CD4-positive, CD25-positive, alpha-beta regulatory T cell (primary cell): ENCODE measurements at places on chromosomes 4 and X. TPM values are rescaled to one million over a fixed set of nuclear protein-coding genes. Genes with fewer than 3 reads are reported as not detected.

DNA sequence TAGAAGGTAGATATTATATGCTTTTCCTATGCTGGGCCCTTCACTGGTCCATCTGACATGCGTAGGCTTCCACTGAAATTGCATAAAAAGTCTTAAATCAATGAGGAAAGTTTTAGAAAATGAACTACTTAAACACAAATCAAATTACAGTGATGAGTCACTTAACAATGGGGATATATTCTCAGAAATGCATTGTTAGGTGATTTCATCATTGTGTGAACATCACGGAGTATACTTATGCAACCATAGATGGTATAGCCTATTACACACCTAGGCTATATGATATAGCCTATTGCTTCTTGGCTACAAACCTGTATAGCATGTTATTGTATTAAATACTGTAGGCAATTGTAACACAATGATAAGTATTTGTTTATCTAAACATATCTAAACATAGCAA, 10.3 kb downstream of the STAP1 start:
- no peak overlapping the region for H3K27ac ChIP-seq
- peaks cover 3% of the 10 kb centered on the region for H3K27me3 ChIP-seq
- H3K36me3 ChIP-seq: no peaks in the 10 kb centered on the region
- DNase-seq: no peak
- no peak overlapping the region for H3K4me3 ChIP-seq

GRCh38 chrX:56600141-56600540, 36.7 kb downstream of the UBQLN2 start:
- H3K4me3 ChIP-seq: no peak overlapping the region
- H3K27ac ChIP-seq: no peak overlapping the region
- no peaks in the 10 kb centered on the region for H3K27me3 ChIP-seq
- peaks cover 9% of the 10 kb centered on the region for H3K36me3 ChIP-seq

DNA sequence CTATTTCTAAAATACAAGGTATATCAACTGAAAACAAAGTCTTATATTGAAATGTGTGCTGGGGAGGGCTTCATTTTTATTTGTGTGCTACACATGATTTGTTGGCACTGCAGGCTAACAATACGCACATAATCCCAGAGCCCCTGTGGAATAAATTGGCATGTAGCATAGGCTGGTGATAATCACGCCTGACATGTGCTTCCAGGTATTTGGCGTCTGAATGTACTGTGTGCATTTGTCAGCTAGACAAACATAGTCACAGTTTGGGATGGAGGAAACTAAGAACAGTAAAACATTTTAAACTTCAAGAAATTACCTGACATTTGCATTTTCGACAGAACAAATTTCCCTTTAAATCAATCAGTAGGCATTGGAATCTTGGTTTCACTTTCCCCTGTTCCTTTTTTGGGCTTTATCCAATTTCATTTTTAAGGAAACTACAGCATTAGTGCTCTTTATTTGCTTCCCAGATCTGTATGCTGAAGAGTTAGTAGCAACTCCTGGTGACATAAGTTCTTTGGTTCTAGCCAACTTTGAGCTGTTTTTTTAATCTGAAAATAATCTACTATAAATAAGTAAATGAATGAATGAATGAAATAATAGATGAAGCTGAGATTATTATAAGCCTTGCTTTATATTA, 472.3 kb downstream of the PDHA2 start:
- DNase-seq: no peak
- no peaks in the 10 kb centered on the region for H3K36me3 ChIP-seq
- H3K27me3 ChIP-seq: no peaks in the 10 kb centered on the region

DNA sequence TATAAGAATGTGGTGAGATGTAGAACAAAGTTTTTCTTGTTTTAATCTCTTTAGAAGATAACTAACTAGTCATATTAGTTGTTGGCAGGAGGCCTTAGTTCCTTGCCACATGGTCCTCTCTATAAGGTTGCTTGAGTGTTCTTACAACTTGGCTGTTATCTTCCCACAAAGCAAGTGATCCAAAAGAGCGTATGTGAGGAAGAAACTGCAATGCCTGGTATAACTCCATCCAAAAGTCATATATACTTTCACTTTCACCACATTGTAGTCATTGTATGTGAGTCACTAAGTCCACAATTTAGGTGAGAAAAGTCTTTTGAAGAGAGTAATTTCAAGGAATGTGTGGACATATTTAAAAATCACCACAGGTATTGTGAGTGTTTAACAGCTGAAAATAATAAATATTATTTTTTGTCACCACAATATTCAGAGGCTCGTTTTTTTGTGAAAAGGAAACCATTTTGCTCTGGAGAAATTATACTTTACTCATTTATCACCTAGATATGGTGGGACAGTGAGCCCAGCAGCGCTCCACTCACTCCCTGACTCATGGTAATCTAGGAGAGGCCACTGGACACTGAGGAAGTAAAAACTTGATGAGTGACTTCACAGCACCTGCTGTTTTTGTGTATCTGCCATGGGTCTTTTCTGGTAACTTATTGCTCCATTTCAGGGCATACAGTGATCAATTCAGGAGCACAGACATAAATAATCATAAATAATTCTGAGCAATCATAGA, 369.4 kb upstream of the NDST3 start:
- H3K4me1 ChIP-seq: no peaks in the 10 kb centered on the region
- no peak for DNase-seq
- no peaks in the 10 kb centered on the region for H3K27me3 ChIP-seq
- no peak overlapping the region for H3K4me3 ChIP-seq
- H3K36me3 ChIP-seq: no peaks in the 10 kb centered on the region
- H3K27ac ChIP-seq: no peak overlapping the region

- no peak overlapping the region for H3K27ac ChIP-seq
- no peak overlapping the region for H3K4me3 ChIP-seq
- H3K4me1 ChIP-seq: no peaks in the 10 kb centered on the region
- no peak for DNase-seq
Measured at GRCh38 chrX:134676436-134676835, 18.2 kb upstream of the PLAC1 start.

GRCh38 chr4:11223311-11223710, 205.4 kb downstream of the HS3ST1 start:
- H3K27ac ChIP-seq: no peak overlapping the region
- DNase-seq: no peak
- no peaks in the 10 kb centered on the region for H3K36me3 ChIP-seq
- no peak overlapping the region for H3K4me3 ChIP-seq

INTU gene
- polyA plus RNA-seq: not detected

BMP3 gene
- polyA plus RNA-seq: not detected

CENPVL2 gene
- polyA plus RNA-seq: not detected

NWD2 gene
- not detected for polyA plus RNA-seq
